ENCODE measurements at places on chromosomes 2 and 18.

GRCh38 chr18:79532313-79533007 lies 136.7 kb downstream of the NFATC1 start:
- no peak for DNase-seq
- no peak overlapping the region for H3K4me3 ChIP-seq
- H3K27me3 ChIP-seq, result no peaks in the 10 kb centered on the region
- no peak overlapping the region for H3K27ac ChIP-seq
- H3K4me1 ChIP-seq, result peaks cover 8% of the 10 kb centered on the region
- H3K36me3 ChIP-seq, result no peaks in the 10 kb centered on the region

GRCh38 chr2:223003191-223003590 lies 48.8 kb upstream of the KCNE4 start:
- no peaks in the 10 kb centered on the region for H3K36me3 ChIP-seq
- DNase-seq, result no peak
- no peak overlapping the region for H3K27ac ChIP-seq
- H3K27me3 ChIP-seq, result no peaks in the 10 kb centered on the region

GRCh38 chr2:219445220-219445640 lies 10.6 kb downstream of the SPEG start:
- no peak overlapping the region for H3K4me3 ChIP-seq
- no peak for DNase-seq
- peaks cover 94% of the 10 kb centered on the region for H3K27me3 ChIP-seq
- H3K4me1 ChIP-seq, result peaks cover 55% of the 10 kb centered on the region
- peak overlapping the region; percentile 79 for H3K27ac ChIP-seq

GRCh38 chr2:23506531-23507266 lies 121.7 kb downstream of the KLHL29 start:
- no peak for DNase-seq
- H3K4me3 ChIP-seq, result no peak overlapping the region
- H3K4me1 ChIP-seq, result peaks cover 19% of the 10 kb centered on the region
- H3K27me3 ChIP-seq, result no peaks in the 10 kb centered on the region
- no peaks in the 10 kb centered on the region for H3K36me3 ChIP-seq

DNA sequence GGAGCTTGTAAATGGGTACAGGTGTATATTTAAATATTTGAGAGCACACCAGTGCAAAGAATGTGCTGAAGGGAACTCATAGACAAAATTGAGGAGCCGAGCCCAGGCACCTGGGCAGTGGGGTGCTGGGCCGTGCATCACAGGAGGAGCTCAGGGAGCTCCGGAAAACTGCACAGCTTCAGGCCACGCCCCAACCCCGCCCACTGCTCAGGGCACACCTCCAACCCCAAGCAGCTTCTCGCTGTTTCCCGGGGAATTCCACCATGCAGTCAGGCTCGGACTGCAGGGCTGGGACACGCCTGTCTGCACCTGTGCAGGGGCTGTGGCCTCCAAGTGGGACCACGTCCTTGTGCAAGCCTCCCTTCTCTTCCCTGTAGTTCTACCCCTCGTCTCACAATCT lies 243.0 kb downstream of the HDAC4 start:
- H3K27me3 ChIP-seq, result no peaks in the 10 kb centered on the region
- DNase-seq, result no peak
- H3K4me1 ChIP-seq, result no peaks in the 10 kb centered on the region
- no peak overlapping the region for H3K27ac ChIP-seq
- no peak overlapping the region for H3K4me3 ChIP-seq
- H3K36me3 ChIP-seq, result peaks cover 18% of the 10 kb centered on the region

- H3K36me3 ChIP-seq, result no peaks in the 10 kb centered on the region
- DNase-seq, result no peak
- no peaks in the 10 kb centered on the region for H3K27me3 ChIP-seq
- no peak overlapping the region for H3K4me3 ChIP-seq
- no peak overlapping the region for H3K27ac ChIP-seq
Observed at GRCh38 chr2:128792476-128793054, 473.9 kb upstream of the HS6ST1 start.

- H3K4me3 ChIP-seq, result no peak overlapping the region
- peaks cover 5% of the 10 kb centered on the region for H3K36me3 ChIP-seq
- DNase-seq, result no peak
- H3K27ac ChIP-seq, result no peak overlapping the region
Observed at GRCh38 chr2:158500333-158500732, 43.6 kb downstream of the PKP4 start.

GRCh38 chr2:216560838-216561270 lies 62.2 kb downstream of the RPL37A start:
- no peaks in the 10 kb centered on the region for H3K36me3 ChIP-seq
- H3K4me1 ChIP-seq, result no peaks in the 10 kb centered on the region
- no peaks in the 10 kb centered on the region for H3K27me3 ChIP-seq
- DNase-seq, result no peak
- H3K27ac ChIP-seq, result peak overlapping the region; percentile 72

GRCh38 chr18:48085781-48086487 lies 155.5 kb upstream of the SMAD2 start:
- DNase-seq, result no peak
- no peak overlapping the region for H3K27ac ChIP-seq
- H3K4me1 ChIP-seq, result peaks cover 46% of the 10 kb centered on the region
- no peaks in the 10 kb centered on the region for H3K27me3 ChIP-seq
- H3K36me3 ChIP-seq, result peaks cover 84% of the 10 kb centered on the region

DNA sequence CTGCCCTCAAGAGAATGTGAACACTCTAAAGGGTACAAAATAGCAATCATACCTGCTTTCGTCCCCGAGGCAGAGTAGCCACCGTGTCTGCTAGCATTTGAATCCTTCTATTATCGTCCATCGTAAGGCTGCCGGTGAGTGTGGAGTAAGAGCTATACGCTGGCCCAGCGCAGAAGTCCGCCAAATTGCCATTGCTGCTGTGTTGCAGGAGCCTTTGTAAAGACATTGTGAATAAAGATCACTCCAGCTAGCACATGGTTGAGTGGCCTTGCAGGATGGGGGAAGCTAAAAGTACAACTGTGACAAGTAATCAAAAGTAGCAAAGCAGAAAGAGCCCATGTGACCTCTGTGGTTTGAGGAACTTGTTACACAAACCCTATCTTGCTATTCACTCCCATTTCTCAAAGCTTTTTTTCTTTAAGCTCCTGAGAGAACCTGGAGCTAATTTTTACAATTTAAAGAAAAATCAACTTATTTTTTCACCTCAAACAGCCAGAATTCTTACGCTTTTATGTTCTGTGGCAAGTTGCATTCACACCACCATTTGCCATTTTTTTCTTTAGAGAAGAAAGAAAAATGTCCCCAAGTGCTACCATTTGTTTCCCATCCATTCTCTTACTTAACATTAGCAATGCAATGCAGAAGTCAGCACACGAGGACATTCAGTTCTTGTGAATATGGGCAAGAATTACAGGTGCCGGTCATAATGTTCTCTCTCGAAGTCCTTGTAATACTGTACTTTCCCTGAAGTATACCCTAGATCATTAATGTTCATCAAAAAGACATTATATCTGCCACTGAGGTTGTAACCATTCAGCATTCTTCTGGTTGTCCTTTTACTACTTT lies at the start of gene CYTIP:
CYTIP (minus strand) TSS at position 295 of the 846 bp plus-strand sequence; CDS start at position 226, 69 bp downstream.
- DNase-seq, result peak; percentile 14
- peak within 1 kb of the TSS; percentile 68 for H3K27ac ChIP-seq
- no peaks in the 10 kb centered on the region for H3K36me3 ChIP-seq
- peak within 1 kb of the TSS; percentile 14 for H3K4me3 ChIP-seq

DNA sequence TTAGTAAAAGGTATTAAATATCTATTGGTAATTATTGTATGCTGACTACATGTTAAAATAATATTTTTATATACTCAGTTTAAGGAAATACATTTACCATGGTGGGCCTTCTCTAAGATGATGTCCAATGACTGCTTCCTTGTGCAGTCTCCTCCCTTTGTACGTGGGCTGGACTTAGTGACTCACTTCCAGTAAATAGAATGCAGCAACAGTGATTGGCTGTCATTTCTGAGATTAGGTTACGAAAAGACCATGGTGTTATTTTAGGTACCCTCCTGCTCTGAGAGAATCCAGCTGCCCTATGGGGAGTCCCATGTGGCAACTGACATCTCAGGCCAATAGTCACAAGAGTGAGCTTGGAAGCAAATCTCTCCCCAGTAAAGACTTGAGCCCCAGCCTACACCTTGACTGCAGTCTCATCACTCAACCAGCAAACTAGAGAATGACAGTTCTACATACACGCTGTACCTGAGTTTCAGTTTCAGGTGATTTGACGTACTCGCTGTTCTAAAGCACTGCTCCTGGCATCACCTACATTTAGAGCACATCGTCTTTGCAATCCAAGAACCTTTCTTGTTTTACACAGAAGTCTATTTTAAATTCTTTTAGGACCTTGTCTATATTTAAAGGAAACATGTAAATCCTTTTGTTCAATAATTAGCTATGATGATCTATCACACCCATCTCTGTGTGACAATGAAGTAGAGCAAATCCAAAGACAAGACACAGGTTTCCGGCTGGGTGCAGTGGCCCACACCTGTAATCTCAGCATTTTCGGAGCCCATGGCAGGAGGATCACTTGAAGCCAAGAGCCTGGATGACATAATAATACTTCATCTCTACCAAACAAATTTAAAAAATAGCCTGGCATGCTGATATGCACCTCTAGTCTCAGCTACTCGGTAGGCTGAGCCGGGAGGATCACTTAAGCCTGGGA lies 87.2 kb downstream of the COBLL1 start:
- H3K4me1 ChIP-seq, result peaks cover 4% of the 10 kb centered on the region
- no peak overlapping the region for H3K4me3 ChIP-seq
- no peaks in the 10 kb centered on the region for H3K27me3 ChIP-seq
- H3K36me3 ChIP-seq, result no peaks in the 10 kb centered on the region
- no peak for DNase-seq

DNA sequence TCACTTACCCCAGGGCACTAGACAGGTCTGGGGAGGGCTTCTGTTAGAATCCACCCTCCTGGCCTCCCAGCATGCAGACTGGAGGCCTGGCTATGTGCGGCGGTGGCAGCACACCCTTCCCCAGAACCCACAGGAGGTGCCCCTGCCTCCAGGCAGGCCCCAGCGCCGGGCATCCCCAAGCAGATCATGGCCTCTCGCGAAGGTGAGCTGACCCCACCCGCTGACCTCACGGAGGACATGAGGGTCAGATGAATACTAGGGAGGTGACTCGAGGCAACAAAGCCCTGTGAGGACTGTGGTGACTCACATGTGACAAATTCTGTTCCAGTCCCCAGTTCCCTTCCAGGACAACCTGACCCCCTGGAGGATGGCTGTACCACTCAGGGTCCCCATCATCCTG lies 1.9 kb downstream of the MAB21L4 start:
- peak overlapping the region; percentile 92 for H3K27ac ChIP-seq
- peaks cover 25% of the 10 kb centered on the region for H3K36me3 ChIP-seq
- H3K4me1 ChIP-seq, result peaks cover 33% of the 10 kb centered on the region
- no peak for DNase-seq
- H3K27me3 ChIP-seq, result no peaks in the 10 kb centered on the region

- no peak overlapping the region for H3K27ac ChIP-seq
- H3K27me3 ChIP-seq, result no peaks in the 10 kb centered on the region
- H3K4me1 ChIP-seq, result no peaks in the 10 kb centered on the region
- peaks cover 16% of the 10 kb centered on the region for H3K36me3 ChIP-seq
- DNase-seq, result no peak
Observed at GRCh38 chr2:231335591-231335990, 59.9 kb upstream of the B3GNT7 start.

DNA sequence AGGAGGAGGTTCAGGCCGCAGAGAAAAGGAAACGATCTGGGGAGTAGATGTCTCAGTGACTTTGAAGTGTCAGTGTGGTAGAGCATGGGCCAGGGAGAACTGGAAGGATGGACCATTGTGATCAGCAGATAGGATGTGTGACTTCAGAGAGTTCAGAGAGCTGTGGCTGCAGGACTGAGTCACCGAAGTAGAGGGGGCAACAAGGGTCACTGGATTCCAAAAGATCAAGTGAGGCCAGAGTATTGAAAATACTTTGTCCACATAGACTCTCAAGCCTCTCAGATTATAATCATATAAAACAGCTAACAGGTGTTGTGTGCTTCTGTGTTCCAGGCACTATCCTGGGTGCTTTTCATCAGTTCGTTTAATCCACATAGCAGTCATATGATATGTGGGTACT lies 99.4 kb downstream of the CRIM1 start:
- H3K27me3 ChIP-seq, result no peaks in the 10 kb centered on the region
- DNase-seq, result no peak
- H3K36me3 ChIP-seq, result no peaks in the 10 kb centered on the region

DNA sequence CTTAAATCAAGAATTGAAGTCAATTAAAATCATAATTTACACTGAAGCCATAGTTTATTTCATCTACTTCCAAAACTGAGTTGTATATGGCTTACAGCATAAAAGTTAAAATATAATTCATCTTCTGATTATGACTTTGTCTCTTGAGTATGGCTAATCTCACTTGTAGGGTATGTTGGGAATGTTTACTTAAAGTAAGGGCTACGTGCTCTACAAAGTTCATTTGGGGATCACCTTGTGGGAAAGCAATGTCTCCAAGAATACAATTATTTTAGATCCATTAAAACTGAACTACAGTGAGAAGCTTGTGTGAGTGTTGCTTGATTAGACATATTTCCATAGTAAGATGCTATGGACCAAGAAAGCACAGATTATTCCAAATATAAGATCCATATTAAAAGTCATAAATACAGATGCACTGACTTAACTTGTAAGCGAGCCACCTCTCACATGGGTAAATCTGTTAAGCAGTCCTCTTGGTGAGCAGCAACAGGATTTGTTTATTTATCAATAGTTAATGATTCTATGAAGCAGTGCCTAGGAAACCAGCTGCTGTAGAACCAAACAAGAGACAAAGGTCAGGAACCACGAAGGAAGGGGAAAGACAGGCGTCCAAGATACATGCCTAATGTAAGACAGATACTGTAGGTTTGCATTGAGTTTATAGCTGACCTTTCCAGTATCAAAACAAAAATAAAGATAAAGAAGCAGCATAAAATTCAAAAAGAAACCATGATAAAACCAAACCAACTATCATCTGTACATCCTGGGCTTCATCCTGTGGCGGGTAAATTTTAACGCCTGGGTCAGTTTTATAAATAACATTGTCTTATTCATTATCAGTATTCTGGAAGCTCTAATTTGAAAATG lies 24.8 kb downstream of the DSG4 start:
- no peaks in the 10 kb centered on the region for H3K27me3 ChIP-seq
- no peak for DNase-seq
- H3K36me3 ChIP-seq, result no peaks in the 10 kb centered on the region
- no peaks in the 10 kb centered on the region for H3K4me1 ChIP-seq

DNA sequence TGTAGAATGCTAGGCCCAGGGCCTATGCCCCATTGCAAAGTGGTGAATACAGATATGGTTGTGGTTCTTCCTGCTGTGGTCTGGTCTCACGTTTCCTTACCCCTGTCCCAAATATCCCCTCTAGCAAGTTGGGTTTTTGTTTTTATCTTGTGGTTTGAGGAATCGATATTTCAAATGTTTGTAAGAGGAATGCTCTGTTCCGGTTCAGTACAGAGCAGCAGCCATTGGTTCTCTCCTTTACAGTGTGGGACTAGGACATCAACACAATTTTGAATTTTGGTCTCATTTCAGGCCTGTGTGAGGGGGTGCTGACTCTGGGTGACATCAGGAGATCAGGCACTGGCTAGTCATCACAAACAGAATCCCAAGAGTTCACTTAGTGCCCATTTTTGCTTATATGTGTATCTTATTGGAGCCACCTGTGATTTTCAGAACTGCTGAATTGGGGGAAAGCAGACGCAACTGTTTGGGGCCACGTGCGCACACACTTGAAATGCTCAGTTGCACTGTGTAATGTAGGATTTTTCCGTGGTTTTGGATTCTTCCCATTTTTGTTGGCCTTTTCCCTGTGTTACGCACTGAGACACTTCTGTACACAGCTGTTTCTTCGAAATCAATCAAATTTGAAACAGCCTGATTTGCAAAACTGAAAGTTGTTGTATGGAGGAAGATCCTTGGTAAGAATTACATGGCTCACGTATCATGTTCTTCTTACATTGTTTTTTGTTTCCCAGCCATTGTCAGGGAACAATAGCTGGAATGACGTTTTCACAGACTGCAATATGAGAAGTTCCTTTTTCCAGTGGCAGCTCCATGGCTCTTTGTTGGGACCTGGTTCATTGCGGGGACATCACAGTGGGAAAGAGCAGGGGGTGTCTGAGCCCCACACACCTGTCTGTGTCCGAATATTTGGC lies 8.6 kb downstream of the SH3BP4 start:
- DNase-seq, result no peak
- H3K27ac ChIP-seq, result no peak overlapping the region
- H3K4me1 ChIP-seq, result no peaks in the 10 kb centered on the region
